ENCODE measurements at places on chromosomes 11 and 22.

- no peak for DNase-seq
Observed at GRCh38 chr11:64885367-64886286, 7.2 kb upstream of the EHD1 start.

DNA sequence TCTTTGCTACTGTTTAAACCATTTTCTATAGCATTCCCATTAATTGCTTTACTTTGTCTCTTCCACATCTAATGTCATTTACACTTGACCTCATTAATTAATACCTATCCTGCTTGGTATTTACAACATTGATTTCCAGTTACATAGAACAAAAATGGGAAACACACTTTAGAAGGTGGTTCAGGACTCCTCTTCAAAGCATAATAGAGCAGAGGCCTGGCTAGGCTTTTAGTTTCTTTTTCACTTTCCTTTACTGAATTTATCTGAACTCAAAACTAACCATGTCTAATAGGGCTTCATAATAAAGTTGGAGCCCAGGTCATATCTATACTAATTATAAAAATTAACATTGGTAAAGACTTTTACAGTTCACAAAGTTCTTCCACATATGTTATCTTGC, 648.0 kb upstream of the KIRREL3 start:
- DNase-seq: no peak

GRCh38 chr11:1300569-1301187, 8.8 kb downstream of the TOLLIP start:
- DNase-seq: no peak

GRCh38 chr11:57155400-57155799, 26.4 kb upstream of the LRRC55 start:
- DNase-seq: no peak

DNA sequence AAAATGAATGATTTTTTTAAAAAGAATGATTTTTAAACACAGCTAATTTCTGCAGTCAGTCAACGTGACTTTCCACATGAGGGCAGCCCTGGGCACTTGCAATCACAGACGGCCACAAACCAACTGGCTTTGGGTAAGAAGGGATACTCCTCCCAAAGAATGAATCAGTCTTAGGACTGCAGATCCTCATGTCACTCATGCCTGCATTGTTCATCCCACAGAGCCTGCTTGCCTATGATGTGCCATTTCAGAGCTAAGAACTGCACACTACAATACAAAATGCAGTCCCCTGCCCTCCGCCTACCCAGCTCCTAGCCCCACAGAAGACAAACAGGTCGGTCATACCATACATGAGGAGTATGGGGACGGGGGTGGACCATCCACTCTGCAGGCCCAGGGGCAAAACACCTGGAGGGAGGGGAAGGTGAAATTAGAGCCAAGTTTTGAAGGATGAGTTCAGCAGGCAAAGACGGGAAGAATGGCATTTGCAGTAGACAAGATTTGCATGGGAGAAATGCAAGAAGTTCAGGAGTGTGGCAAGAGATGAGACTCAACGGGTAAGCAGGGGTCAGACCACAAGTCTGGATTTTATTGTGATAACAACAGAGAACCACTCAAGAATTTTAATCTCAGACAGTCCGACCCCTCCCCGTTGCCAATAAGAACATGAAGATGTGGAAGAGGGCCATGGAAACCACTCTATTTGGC, 24.7 kb downstream of the PACSIN2 start:
- DNase-seq: no peak

- no peak for DNase-seq
Observed at GRCh38 chr22:17627961-17628405, 566 bp downstream of the ATP6V1E1 start.

DNA sequence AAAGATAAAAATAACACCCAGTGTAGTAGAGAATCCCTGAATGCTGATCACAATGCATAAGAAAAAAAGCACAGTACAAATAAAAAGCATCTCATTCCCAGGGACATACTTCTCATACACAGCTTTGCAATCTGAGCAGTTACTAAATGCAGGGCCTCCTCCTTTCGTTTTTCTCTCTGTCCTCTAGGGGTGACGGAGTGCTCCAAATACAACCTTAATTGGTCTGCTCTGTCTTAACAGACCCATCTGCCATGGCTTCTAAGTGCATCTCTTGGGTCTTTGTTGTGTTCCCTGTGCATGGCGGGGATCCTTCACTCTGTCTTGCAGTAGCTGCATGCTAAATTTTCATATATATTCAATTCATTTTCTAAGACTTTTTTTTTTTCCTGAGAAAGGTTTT, 1114.2 kb upstream of the RAG2 start:
- no peak for DNase-seq

DNA sequence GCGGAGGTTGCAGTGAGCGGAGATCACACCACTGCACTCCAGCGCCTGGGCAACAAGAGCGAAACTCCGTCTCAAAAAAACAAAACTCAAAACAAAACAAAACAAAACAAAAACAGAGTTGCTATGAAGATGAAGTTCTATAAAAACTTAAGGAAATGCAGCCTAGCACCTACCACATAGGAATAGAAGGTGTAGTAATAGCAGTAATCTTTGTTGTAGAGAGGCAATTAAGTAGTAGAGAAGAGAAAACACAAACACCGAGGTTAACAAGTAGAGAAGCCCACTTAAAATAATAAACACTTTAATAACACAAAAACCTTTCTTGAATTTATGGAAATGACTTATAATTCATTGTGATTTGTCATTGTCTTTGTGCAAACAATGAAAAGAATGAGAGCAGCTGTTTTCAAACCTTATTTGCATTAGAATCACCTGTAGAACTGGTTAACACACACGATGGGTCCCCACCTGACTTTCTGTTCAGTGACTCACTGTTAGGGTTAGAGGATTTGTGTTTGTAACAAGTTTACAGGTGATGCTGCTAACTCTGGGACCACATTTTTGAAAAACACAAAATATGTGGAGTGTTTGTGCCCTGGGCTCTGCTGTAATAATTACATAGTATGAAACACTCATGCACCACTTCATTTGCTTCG, 43.1 kb downstream of the TYR start:
- no peak for DNase-seq

DNA sequence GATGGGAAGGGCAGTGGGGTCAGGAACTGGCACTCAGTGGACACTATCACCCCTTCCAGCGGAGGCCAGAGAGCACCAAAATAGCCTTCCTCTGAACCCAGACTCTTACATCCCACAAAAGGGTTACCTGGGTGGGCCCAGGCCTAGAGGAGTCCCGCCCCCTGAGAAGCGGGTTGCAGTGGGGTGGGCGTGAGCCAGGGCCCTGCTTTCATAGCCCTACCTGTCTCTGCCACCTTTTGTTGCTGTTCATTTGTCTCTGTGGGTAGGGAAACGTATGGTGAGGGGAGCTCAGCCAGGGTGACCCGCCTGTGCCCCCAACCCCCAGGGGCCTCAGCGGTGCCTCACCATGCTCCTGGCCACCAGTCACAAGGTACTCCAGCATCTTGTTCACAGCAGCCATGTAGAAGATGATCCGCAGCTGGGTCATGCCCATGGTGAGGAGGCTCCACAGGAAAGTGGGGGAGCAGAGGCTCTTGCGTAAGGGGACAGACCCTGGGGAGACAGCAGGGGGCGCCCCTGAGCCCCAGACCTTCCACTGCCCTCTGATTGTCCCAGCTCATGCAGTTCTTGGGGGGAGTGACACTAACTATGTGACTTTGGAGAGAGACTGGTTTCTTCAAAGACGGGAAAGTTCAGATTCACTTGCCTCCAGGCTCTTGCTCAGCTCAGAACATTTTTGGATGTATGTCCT, 24.0 kb downstream of the SLC43A1 start:
- DNase-seq: no peak

DNA sequence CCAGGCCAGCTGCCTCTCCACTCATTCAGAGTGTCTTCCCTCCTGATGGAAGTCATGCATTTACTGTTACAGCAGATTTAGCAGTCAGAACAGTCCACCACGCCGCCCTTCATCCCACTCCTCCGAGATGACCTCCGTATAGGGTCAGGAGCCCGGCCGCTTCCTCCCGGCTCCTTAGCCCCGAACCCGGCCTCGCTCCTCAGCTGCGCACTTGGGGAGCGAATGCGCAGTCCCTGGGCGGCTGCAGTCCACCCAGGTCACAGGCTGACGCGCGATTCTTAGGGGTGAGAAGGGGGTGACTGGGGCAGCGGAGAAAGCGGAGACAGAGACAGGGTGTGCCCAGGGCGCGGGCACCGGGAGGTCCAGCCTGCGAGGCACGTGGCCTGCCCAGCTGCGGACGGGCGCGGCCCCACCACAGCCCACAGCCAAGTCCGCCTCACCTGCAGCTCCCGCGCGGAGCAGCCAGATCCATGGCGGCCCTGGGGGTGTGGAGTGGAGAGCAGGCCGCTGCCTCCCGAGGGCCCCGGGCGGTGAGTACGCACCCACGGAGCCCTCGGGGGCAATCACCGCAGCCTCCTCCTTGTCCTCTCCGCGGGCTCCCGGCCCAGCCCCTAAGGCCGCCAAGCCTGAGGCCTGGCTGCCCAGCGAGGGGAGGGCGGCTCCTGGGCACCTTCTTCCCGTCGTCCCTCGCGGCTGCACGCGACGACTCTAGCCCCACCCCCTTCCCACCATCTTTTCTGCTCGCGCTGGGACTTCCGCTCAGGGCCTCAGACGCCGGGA, 286.6 kb downstream of the BRD1 start:
- DNase-seq: no peak

DNA sequence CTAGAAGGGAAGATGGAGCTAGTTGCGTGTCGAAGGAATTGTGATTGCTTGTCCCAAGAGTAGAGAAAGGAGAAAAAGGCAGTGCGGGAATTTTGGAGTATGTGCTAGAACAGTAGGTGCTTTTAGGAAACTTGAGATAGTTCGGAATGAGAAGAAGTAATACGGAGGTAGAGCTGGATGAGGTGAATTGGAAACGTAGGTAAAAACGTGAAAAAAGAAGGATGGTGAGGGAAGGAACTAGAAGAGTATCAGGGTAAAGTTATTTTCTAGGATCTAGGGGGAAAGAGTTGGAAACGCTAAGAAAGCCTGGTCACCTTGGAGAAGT, 1.4 kb downstream of the CEP57 start:
- DNase-seq: no peak

DNA sequence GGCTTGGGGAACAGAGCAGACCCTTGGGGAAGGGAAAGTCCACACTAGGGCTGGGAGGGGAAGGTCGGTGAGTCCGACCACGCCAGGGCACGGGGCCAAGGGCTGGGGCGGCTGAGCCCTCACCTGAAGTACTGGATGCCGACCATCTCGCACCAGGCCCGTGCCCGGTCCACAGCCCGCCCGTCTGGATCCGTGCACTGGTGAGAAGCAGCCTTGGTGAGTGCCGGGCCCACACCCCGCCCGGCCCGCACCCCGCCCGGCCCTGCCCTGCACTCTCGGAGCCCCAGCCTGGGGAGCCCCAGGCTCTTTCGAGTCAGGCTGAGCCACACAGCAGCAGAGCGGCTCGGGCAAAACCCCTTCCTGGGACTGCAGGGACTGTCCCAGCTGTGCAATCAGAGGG, 1.9 kb upstream of the BAIAP2L2 start:
- DNase-seq: no peak

GRCh38 chr11:3058753-3059664, 1.8 kb upstream of the CARS1 start:
- DNase-seq: no peak

- no peak for DNase-seq
Observed at GRCh38 chr11:125505492-125506080, 9.5 kb upstream of the FEZ1 start.

GRCh38 chr11:118092907-118093571, 6.3 kb upstream of the SMIM35 start:
- DNase-seq: no peak

GRCh38 chr22:35984183-35985175, 44.1 kb downstream of the RBFOX2 start:
- DNase-seq: no peak

GRCh38 chr11:17651681-17652080, 67.7 kb upstream of the MYOD1 start:
- no peak for DNase-seq

- no peak for DNase-seq
Observed at GRCh38 chr11:114122686-114123085, 63.2 kb downstream of the ZBTB16 start.

GRCh38 chr22:35384975-35385588, 4.2 kb downstream of the HMOX1 start:
- no peak for DNase-seq

Data from pons (tissue), 1 donor.